Activated T-cell treated with anti-CD3 and anti-CD28 coated beads for 4 hours (primary cell): ENCODE measurements at places on chromosomes 6 and 20.

DNA sequence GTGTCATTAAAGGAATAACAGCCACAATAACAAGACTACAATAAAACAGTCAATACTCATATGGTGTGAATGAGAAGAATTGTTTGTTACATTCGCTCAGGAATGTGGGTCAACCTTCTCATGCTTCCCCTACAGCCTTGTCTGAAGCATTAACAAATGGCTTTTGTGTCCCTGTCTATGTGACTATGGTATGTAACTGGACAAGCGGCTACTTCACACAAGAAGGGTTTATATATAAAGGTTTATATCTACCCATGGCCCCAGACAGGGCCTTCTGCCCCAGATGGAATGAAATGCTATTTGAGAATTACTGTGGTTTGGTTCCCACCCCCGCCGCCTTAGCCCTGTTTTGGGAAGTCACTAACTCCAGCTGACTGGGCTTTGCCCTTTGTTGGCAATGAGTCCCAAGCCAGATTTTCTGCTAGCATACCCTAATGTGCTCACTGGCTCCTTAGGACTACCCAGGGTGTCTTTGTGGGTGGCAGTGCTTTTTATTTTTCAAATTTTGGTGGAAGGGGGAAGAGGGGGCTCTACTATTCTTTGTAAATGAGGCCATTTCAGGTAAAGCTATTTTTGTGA is 39.4 kb downstream of the TFAP2A start:
- DNase-seq = no peak

GRCh38 chr6:7463785-7464184 is 74.2 kb downstream of the RIOK1 start:
- DNase-seq = no peak

- DNase-seq = no peak
Measured at GRCh38 chr6:139676718-139677117, 302.3 kb upstream of the CITED2 start.

DNA sequence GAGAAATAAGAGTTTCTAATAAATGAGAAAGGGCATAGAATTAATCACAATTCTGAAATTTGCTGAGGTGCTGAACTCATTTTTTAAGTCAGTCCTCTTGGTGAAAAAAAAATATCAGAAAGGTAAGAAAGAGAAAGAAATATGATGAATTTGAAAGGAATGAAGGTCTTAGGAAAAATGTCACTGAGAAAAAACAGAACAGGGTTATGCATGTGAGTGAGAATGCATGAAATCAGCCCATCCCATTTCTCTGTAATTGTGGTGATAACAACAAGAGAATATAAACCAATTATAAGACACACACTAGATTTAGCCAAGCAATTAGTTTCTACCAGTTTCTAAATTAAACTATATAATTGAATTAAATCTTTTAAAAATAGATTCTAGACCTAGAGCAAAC is 138.9 kb downstream of the TBX18 start:
- DNase-seq = no peak

GRCh38 chr6:139159016-139159415 is 24.1 kb downstream of the HECA start:
- DNase-seq = no peak

DNA sequence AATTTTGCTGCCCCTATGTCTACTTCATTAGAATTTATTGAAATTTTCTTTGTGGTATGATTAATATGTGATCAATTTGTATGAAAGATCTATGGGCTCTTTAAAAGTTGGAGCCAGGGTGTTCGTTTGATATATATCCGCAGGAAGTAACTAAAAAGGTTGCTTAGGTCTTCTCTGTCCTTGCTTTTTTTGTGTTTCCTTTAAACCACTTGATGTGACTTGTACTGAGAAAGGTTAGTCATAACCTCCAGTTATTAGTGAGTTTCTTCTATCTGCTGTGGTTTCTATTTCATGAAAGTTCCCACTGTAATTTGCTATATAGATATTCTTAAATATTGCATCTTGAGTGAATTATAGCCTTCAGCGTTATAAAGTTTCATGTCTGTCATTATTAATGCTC is 585.3 kb upstream of the ARID1B start:
- DNase-seq = no peak

DNA sequence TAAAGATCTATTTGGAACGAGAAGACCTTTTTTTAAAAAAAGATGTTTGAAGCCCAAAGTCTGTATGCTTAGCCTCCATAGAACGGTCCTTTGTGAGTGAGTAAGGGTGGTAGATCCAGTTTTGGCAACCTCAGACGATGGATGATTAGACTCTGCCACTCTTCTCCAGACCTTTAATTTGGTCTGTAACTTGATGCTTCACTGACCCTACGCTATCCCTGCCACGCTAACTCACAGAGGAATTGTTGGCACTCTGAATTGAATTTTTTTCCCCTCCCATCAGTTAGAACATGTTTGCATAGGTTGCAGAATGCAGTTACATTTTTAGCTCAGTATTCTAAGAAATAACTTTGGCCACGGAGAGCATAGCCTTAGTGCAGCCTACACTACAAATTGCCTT is 15.8 kb upstream of the DEK start:
- DNase-seq = no peak

- DNase-seq = no peak
Measured at GRCh38 chr6:96532399-96532798, 10.8 kb downstream of the UFL1 start.

DNA sequence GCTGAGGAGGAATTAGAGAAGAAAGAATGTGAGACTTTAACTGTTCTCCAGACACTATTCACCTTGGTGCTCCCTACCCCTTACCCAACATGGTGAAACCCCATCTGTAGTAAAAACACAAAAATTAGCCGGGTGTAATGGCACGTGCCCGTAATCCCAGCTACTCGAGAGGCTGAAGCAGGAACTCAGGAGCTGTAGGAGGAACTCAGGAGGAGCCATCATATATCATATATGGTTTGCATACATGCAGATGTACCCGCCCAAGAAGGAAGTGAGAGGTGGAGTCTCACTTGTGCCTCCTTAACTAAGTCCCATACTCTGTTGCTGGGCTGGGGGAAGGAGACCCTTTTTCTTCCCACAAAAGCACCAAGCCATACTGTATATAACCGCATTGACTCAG is 35.5 kb upstream of the ME1 start:
- no peak for DNase-seq

GRCh38 chr6:103534095-103534494 is 1325.6 kb downstream of the HACE1 start:
- DNase-seq = no peak

GRCh38 chr6:131688286-131688685 is 12.9 kb downstream of the OR2A4 start:
- DNase-seq = no peak

DNA sequence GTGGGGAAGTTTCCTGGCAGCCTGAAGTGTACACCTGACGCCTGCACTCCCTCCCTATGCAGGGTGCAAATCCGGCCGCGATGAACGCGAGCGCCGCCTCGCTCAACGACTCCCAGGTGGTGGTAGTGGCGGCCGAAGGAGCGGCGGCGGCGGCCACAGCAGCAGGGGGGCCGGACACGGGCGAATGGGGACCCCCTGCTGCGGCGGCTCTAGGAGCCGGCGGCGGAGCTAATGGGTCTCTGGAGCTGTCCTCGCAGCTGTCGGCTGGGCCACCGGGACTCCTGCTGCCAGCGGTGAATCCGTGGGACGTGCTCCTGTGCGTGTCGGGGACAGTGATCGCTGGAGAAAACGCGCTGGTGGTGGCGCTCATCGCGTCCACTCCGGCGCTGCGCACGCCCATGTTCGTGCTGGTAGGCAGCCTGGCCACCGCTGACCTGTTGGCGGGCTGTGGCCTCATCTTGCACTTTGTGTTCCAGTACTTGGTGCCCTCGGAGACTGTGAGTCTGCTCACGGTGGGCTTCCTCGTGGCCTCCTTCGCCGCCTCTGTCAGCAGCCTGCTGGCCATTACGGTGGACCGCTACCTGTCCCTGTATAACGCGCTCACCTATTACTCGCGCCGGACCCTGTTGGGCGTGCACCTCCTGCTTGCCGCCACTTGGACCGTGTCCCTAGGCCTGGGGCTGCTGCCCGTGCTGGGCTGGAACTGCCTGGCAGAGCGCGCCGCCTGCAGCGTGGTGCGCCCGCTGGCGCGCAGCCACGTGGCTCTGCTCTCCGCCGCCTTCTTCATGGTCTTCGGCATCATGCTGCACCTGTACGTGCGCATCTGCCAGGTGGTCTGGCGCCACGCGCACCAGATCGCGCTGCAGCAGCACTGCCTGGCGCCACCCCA is 1.2 kb downstream of the GPR6 start:
- no peak for DNase-seq

DNA sequence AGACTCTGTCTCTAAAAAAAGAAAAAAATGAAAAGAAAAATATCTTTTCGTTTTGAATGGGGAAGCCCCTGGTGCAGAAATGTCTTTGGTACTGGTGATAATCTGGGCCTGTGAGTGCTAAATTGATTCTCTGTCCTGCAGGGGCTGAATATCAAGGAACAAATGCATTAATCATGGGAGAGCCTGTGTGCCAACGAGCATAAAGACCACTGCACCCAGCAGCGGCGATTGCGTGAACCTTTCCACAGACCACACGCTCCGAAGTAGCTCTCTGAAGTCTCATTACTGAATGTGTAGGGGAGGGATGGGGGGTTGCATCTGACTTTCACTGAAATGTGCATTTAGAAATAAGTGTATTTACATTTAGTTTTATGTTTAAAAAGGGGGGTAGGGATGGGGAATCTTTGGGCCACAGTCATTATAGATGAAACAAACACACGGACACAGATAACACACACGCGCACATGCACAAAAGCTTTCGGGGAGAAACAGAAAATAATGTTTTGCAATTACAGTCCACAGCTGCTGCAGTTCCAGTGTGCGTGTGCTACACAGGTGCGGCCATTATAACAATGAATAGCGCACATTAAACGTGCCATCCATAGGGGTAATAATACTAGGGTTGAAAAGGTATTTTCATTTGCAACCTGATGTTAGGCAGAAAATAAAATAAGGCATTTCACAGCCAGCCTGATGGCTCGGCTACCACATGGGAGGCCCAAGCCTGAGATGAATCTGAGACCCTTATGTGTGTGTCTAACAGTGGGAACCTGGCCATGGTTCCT is 154.0 kb downstream of the MBOAT1 start:
- no peak for DNase-seq

- DNase-seq = no peak
Measured at GRCh38 chr6:63690221-63690620, 54.6 kb downstream of the PHF3 start.

GRCh38 chr20:62603021-62603906 is 39.0 kb upstream of the SLCO4A1 start:
- DNase-seq = peak; percentile 14

GRCh38 chr6:165842281-165842936 is 179.4 kb upstream of the PDE10A start:
- no peak for DNase-seq

DNA sequence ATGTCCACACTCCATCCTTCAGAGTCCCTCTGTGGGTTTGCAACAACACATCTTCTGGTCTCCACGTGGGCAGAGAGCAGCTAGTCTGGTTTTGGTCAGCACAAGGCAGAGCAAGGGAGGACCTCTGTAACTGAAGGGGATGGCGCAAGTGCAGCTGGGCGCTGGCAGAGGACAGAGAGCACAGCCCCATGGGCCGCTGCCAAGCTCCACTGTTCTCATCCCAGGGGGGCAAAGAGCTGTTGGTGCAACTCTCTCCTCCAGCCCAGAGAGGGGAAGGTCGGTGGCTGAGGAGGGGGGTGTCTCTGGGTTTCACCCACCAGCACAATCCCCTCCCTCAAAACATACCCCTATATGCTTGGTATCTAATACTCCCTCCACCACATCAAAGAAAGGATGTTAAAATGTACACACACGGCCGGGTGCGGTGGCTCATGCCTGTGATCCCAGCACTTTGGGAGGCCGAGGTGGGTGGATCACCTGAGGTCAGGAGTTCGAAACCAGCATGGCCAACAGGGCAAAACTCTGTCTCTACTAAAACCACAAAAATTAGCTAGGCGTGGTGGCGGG is 9.1 kb downstream of the ATP9A start:
- DNase-seq = no peak

DNA sequence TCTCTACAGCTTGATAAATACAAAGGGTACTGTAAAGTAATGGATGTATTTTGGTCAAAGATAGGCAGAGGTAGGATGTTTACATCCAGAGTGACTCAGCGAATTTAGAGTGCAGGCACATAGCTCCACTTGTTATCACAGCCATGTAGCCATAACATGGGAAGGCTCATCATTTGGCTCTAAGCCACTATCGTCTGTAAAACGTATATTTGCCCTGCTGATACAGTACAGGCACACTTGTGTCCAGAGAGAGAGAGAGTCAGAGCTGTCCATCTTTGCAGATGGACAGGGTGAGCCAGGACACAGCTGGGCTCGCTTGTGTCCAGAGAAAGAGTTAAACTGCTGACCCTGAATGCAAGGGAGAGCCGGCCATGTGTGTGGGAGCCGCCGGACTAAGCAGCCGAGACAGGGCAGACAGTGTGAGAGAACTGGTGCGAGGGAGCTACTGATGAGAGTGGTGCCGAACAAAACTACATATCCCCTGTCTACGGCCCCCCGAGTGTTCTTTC is 619.0 kb downstream of the DOK5 start:
- DNase-seq = no peak

GRCh38 chr6:25899123-25899522 is 25.1 kb upstream of the SLC17A3 start:
- no peak for DNase-seq

DNA sequence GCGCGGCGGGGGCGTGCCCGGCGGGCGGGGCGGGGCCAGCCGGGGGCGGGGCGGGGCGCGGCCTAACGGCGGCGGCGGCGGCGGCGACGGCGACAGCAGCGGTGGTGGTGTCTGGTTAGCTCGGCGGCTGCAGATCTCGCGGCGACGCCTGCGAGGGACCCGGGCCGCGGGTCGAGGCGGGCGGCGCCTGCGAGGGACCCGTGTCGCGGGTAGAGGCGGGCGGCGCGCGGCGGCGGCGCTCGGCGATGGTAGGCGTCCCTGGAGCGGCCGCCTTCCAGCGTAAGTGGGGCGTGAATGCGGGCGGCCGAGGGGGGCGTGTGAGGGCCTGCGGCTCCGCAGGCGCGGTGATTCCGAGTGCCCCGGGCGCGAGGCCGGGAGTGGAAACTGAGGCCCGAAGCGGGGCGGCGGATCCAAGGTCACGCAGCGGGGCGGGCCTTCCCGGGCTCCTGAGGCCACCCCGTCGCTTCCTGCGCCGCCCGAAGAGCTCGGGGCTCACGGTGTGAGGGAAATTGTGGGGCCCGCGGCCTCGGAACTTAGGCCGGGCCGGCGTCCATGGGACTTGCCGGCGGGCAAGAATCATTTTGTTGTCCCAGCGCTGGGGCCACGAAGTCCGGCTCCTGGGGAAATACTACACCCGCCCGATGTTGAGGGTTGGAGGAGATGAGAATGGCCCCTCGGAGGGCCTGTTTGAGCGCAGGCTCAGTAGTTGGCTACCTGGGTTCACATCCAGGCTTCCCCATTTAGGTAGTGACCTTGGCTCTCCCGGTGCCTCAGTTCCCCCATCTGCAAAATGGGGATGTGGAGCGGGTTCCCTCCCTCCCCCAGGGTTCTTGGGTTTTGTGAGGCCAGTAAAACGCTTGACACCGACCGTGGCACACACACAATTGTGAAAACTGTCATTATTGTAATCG is at the start of gene CBFA2T2:
CBFA2T2 (plus strand) TSS at position 74 of the 911 bp plus-strand sequence; CDS start at position 246, 172 bp downstream.
- peak; percentile 35 for DNase-seq
